ENCODE measurements at places on chromosomes 1 and 21.

GRCh38 chr21:46661211-46661625 lies 25.7 kb downstream of the PRMT2 start:
- peak; percentile 27 for DNase-seq

DNA sequence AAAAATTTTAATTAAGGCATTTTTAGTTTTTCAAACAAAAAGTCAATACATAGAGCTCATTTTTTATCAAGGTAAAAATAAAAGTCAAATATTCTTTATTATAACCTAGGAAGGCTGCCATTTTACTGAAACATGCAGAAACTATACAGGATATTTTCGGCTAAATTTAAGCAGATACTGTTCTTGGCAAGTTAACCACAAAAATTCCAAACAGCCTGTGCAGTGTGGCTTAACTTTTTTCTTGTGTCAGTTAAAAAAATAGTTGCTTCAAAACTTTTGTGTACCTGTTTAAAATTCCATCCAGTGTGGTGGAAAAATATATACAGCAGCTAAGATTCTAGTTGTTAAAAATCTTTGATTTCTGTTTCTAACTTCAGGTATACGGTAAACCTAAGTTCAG lies 135.0 kb downstream of the ATP5PO start:
- no peak for DNase-seq

DNA sequence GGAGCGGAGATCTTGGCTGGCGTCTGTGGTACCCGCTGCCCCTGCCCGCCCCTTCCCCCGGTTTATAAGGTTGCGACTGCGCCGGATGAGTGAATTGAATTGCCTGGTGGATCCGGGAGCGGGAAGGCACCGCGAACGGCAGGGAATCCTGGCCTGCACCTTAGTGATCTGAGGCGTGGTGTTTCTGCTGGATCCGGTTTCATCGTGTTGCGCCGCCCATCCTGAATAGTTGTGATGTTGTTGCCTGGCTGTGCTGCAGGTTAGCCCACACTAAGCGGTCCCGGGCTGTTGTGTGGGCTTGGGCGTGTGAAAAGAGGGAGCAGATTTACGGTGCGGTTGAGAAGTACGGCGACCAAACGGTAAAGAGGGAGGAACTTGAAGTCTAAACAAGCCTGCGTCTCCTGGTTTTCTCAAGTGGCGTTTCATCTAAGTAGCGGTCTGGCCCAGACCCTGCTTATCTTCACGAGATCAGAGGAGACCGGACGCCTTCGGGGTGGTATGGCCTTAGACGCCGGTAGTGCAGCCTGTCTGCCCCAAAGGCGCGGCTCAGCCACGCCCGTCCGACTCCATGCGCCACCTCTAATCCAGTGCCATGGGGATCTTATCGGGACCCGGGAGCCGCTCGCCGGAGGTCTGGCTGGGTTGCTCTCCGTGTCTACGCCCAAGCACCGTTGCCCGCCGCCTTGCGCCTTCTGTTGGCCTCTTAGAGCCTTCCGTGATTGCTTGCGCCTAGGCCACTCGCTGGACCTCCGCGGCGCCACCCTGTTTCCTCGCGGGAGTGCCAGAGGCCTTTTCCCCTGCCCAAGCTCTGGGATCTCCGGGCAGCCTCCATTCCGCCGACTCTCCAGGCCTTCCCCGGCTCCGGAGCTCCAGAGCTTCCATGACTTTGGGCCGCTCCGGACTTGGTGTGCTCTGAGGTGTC lies 87.5 kb upstream of the RHOU start:
- DNase-seq = no peak

DNA sequence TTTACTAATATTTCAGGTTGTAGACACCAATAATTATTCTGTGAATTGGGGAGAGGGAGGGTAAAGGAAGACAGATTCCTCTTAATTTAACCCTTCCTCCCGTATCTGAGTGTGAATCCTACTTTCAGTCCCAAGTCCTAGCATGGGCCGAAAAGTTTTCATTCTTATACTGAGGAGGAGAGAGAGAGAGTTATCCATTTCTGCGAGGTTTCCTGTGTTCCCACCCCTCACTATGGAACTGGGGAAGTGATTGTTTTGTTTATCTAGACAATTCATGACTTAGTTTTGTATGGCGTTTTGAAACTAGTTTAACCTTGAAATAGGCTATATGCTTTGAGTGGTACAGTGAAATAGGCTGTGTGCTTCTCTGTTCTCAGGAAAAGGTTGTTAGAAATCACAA lies 134.0 kb upstream of the DPYD start:
- DNase-seq = no peak

DNA sequence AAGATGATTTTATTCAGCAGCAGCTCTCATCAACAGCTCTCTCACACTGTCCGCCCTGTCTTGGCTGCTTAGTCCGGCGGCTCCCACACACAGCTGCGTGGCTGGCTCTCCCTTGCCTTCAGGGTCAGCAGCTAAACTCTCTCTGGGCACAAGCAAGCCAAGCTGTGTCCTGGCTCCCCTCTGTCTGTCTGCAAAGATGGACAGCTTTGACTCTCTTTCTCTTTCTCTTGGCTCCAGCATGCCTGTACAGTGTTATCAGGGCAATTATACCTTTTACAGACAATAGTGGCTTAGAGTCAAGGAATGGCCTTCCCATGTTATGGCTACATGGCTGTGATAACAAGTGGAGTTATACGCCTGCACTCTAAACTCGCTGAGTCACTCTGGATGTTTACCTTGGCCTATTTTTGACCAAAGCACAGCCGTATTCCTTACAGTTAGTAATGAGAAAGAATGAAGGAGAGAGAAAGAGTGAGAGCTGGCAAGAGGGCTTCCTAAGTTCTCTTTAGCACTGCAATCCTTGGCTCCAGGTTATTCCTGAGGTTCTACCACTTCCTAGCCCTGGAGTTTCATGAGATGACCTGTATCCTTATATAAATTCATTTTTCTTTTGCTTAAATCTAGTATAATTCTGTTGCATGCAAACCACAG lies 59.9 kb upstream of the ZSWIM5 start:
- no peak for DNase-seq

DNA sequence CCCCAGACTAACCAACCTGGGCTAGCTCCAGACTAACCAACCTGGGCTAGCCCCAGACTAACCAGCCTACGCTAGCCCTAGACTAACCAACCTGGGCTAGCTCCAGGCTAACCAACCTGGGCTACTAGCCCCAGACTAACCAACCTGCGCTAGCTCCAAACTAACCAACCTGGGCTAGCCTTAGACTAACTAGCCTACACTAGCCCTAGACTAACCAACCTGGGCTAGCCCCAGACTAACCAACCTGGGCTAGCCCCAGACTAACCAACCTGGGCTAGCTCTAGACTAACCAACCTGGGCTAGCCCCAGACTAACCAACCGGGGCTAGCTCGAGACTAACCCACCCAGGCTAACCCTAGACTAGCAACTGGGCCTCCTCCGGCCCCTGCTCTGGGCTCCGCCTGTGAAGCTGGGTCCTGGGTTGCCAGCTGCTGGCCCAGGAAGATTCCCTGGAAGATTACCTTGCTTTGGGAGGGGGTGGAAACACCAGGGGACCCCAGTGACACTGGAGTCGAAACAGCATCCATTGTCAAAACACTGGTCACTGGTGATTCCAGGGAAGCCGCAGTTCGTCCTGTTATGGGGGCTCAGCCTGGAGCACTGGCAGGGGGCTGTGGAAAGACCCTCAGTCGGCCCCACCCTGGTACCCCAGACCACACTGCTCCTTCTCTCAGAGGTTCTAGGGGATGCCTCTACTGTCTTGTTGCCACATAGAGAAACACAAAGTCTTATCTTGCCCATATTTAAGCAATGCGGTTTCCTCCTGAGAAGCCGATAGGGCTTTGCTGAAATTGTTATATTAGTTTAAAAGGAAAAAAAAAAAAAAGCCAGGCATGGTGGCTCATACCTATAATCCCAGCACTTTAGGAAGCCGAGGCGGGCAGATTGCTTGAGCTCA lies 1.1 kb downstream of the TFF2 start:
- DNase-seq = no peak

- DNase-seq = no peak
These were observed 80.1 kb downstream of the DISP3 start for GRCh38 chr1:11558871-11559590.

DNA sequence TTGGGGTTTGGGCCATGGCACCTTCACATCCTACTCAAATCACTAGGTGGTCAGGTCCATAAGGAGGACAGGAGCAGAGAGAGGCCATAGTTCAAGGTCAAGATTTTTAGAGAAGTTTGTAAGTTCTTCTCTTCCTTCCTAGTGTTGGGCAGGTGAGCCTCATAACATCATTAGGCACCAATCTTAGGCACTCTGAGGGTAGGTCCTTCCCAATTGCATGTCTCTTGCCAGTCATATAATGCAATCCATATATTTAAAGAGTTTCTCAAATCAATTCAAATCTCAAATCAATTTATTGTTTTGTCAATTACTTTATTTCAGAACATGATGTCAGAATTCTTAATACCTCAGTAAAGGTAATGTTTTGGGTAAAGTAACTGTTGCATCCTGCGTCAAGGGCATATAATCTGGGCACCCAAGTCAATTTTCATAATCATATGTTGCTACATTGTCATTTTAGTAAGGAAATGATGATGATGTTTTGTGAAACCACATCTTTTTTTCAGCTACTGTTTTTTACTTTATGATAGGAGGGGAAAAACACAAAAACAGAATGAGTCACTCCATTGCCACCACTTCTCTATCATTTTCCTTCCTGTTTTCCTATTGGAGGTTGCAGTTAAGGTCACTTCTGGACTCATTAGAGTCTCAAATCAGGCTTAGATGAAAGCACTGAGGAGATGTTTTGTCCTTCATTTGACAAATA lies 122.7 kb downstream of the UCHL5 start:
- DNase-seq = no peak

GRCh38 chr21:28237661-28238060 lies 755.0 kb downstream of the LTN1 start:
- no peak for DNase-seq

DNA sequence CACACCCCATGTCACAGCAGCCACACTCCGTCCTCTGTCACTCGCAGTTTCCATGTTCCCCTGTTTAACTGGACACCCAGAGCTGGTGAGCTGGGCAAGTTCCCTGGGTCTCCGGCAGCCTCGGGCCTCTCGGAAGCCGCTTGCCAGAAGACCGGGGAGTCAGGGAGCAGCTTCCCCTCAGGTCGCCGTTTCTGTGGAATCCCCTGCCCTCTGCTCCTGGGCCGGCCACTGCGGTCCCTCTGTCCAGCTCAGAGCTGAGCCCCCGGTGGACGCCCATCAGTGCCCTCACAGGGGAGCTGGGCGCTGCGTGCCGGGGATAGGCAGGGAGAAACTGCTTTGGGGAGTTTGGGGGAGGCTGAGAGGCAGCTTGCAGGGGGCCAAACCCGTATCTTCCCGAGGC lies 37.7 kb downstream of the KCNAB2 start:
- DNase-seq = no peak

- no peak for DNase-seq
These were observed 68.7 kb downstream of the KCTD3 start for GRCh38 chr1:215635827-215636226.

- DNase-seq = no peak
These were observed 60.6 kb downstream of the WARS2 start for GRCh38 chr1:119079881-119080280.

- no peak for DNase-seq
These were observed 696.3 kb downstream of the PTPRU start for GRCh38 chr1:29932626-29933025.

- no peak for DNase-seq
These were observed 367.6 kb downstream of the PTBP2 start for GRCh38 chr1:97089173-97089572.

DNA sequence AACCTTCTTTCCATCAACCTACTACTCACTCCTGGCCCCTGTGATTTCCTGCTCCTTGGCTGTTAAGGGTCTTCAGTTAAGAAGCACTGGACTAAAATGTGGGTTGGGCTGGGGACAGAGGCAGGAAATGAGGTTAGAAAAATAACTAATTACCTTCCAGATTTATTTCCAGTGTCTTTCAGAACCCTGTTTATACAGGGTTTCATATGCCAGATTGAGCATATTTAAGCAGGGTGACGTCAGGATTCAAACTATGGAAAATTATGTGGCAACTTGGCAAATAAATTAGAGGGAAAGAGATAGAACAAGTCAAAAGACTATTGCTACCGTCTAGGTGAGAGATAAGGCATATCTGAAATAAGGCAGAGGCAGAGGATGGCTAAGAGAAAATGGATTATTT lies 11.7 kb upstream of the MCOLN3 start:
- no peak for DNase-seq

- no peak for DNase-seq
These were observed 24.2 kb downstream of the ARHGEF10L start for GRCh38 chr1:17563494-17564281.

- no peak for DNase-seq
These were observed 3.3 kb upstream of the FCN3 start for GRCh38 chr1:27377760-27378495.

DNA sequence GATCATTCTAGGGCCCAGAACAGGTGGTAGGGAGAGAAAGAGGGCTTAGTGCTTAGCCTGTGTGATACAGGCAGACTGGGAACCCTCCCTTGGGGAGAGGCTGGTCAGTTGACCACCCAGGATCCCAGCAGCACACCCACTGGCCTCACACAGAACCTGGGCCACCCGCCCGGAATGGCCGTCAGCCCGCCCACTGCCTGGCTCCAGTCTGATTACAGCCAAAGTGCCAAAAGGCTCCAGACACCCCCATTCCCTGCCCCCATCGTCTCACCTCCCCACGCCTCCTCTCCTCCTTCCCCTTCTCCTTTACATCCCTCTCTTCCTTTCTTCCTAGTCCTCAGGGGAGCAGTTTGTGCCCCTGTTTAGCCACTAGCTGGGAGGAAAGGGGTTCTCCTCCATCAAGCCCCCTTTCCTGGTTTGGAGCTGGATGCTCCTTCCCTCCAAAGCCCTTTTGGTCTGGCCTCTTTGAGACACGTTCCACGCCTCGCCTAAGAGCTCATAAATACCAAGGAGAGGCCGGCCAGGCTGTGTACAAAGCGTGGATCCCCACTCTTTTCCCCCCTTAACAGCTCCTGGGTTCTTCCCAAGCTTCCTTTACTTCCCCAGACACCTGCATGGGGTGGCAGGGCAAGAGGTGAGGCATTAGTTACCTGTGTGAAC lies 4.6 kb upstream of the WNT2B start:
- no peak for DNase-seq

GRCh38 chr1:167432780-167433179 lies 85.5 kb downstream of the CD247 start:
- no peak for DNase-seq

DNA sequence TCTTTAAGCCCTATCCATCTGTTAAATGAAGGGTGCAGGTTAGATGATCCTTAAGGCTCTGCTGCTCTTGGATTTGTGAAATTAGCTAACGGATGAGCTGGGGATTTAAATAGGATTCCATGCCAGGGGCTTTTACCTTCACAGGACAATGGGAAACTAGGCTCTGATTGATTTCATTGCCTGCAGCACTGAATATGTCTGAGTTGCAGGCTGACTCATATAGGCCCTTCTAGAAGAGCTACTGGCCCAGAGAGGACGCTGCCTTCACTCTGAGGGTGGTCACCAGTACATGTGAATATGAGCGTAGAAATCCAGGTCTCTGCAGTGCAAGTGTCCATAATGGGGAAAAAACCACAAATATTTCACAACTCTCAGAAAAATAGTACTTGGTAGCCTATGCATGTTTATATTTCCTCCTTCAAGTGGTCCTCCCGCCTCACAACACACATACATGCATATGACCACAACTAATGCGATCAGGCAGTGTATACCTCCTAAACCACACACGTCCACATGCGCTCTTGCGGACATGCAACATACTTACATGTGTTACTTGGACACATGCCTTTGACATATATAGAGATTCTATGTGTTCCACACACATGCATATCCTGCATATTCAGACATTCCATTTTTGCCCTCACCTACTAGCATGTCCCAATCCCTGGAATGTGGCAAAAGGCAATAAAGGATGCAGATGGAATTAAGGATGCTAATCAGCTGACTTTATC lies 233.8 kb upstream of the JUN start:
- DNase-seq = no peak

Data from activated T-helper 1 cell treated with anti-CD3 and anti-CD28 coated beads, Interleukin-2, amount 50 U/mL, for 16 hours (primary cell).